ENCODE measurements at places on chromosomes 7 and 10.
A peak's percentile ranks its signal among the peaks of the same experiment; 100 is the strongest.

DNA sequence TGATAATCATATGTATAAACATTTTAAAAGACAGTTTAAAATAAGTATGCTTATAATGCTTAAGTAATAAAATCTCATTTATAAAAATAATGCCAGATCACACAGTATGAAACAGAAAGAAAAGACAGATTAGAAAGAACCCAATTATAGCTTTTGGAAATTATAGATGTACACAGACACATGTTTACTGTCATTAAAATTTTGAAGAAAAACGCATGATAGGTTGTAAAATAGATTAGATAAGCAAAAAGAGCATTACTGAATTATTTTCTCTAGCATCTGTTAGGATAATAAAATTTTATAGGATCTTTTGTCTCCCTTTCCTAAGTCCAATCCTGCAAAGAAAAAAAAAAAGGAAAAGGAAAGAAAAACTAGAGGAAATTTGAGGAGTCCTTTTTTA is 1107.3 kb upstream of the LRRN3 start:
- no peak for DNase-seq

GRCh38 chr7:46672861-46673260 is 751.8 kb upstream of the IGFBP3 start:
- DNase-seq: no peak

DNA sequence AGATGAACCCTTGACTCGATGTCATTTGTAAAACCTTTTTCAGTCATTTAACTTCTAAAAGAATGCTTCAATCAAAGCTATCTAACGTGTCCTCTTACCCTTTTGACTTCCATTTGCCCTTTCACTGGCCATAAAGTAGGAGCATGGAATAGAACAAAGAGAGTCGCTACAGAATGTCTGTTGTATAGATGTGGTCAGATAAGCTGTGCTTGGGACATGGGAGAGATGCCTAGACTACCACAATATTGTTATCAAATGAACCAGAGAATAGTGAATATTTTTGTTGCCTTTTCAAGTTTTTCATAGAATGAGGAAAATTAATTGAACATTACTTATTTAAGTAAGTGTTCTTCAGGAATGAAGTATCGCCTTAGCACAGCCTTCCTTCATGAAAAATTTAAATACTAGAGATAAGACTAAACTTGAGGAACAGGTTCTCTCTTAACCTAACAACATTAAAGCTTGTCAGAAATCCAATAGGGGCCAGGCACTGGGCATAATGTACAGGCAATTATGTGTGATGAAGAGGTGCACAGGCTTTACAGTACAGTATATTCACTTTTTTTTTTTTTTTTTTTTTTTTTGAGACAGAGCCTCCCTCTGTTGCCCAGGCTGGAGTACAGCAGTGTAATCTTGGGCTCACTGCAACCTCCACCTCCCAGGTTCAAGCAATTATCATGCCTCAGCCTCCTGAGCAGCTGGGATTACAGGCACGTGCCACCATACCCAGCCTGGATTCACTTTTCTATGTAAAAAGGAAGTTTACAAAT is 7.5 kb upstream of the KMT2E start:
- DNase-seq: no peak

DNA sequence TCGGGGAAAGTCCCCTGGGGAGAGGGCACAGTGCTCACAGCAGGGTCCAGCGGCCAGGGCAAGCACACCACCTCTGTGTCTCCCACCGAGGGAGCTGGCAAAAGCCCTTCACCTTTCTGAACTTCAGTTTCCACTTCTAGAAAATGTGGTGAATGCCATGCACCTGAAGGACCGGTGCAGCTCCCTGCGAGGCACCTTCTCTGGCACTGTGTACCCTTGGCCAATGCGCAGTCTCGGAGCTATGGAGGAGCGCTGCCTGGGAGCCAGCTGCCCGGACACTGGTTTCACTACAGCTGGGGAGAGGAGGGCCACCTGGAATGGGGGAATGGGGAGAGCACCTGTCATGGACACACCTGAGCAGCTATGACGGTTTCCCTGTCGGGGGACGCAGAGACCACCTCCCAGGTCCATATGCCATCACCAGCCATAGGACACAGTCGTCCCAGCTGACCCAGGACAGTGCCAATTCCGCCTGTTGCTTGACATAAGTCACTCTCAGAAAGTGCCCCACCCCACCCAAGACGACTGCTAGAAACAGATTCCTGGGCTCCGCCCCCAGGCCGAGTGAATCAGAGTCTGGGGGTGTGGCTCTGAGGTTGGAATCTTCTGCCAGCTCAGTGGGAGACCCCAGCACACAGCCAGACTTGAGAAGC is 16.8 kb downstream of the RASGEF1A start:
- DNase-seq: peak; percentile 1

DNA sequence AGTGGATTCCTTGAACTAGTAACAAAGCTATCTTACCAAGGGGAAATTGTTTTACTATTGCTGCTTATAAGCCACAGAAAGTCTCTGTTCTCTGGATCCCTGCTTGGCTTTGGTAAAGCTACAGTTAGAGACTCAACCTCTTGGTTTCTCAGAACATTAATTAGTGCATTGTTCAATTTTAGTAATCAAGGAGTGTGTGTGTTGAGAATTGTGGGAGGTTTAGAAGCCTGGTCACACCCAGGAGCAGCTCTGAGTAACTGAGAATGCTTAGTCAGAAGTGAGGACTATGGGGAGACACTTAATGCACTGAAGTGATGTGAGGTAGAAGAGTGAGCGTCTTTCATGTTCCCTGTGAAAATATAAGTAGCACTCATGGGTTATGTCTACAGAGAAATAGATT is 8.2 kb upstream of the ACTA2 start:
- no peak for DNase-seq

DNA sequence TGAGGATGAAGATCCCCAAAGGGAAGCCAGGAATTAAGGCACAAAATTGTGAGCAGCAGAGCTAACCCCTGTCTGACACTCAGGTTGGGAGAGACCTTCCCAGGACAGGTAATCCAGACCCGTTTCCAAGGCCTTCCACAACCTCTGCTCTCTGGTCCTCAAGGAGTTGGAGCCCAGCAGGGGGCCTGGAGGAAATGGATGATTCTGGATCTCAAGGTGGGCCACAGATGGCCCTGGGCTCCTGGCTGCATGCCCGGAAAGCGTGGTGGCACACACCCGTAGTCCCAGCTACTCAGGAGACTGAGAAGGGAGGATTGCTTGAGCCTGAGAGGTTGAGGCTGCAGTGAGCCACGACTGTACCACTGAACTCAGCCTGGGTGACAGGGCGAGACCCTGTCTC is 42.3 kb downstream of the DPYSL4 start:
- no peak for DNase-seq

All from effector CD4-positive, alpha-beta T cell (primary cell).